Epithelial cell of esophagus (primary cell): ENCODE measurements at places on chromosomes 6 and 20.

- peak; percentile 4 for DNase-seq
Observed at GRCh38 chr6:97077380-97077779, 152.9 kb downstream of the KLHL32 start.

- no peak for DNase-seq
Observed at GRCh38 chr20:53299831-53300230, 293.8 kb downstream of the ZNF217 start.

- DNase-seq = peak; percentile 60
Observed at GRCh38 chr20:63206878-63207277, 9.1 kb downstream of the YTHDF1 start.

DNA sequence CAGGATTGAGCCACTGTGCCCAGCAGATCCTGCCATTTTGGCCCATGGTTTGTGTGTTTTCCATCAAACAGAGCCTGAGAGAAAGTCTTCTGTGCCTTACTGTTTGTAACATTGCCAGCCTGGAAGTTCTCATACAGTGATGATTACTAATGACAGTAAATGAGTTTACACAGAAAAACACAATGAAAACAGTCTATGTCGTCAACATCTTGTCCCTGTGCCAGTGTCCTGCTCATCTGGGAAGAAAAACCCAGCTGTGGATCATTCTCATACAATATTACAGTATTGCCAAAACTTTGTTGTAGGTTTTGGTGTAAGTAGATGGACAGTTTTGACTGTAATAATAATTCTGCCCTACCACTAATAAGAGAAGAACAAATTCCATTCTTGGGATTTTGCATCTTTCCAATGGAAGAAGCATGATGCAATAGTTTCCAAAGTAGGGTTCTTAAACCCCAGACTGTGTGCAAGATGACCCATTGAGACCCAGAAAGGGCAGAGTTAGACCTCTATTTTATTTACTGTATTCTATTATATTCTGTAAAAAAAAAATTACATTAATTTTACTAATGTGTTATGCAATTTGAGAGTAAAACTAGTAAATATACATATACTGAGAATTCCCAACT lies 135.0 kb upstream of the JARID2 start:
- no peak for DNase-seq

DNA sequence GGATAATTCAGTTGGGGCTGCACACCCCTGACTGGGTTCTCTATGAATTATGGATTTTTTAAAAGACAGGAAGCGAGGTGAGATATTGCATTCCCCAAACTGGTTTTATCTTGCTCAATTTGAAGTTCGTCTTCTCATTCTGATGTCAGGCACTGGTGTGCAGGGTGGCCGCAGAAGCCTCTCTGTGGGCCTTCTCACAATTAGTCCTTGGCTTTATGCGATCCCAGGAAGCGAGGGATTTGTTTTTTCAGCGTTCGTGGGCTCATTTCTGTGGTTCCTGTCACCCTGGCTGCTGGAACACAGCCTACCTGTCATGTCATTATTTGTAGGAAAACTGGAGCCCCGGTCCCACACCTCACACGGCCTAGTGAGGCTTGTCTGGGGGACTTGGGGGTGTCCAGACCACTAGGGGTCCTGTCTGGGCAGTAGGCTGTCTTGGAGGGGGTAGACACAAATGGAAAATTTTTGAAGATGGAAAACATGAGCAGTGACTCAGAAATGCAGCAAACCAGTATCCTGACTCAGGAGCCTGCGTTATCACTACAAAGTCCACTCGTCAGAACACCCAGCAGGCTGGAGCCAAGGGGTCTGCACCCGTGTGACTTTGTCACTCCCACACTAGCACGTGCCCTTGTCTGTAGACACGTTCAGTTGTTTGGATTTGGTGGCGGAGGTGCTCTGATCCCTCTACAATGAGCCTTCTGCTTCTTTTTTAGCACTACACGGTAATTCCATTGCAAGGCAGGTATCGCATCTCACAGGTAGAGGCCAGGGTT lies 42.2 kb downstream of the GNAS-AS1 start:
- no peak for DNase-seq

DNA sequence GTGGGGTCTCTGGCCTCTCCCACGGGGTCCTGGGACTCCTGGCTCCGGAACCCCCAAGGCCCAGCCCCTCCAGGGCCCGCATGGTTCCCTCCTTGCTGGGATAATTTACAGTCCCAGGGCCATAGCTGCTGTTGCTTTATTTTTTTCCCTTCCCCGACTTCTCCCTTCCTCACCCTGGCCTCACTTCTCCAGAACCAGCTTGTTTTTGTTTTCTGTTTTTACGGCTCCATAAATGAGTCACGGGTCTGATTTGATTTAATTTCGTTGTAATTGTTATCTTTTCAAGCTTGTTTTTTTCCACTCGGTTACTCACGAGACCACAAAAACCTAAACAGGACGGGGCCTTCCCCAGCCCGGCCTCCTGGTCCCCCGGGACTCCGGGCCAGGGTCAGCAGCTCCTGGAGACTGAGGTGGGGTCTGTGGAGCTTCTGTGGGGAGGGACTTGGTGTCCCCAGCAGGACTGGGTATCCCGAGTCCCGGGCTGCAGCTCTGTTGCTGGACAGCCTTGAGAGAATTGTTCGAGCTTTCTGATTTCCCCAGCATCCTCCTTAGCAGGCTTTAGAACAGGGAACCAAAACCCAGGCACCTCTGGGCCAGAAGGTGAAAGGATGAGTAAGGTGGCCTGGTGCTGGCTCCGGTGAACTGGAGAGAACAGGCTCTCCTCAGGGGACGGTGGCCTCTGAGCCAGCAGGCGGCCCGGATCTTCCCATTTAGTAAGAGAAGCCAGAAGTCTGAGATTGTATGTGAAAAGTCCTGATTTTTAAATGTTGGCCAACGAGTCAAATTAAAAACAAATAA lies 94.9 kb downstream of the CEBPB start:
- DNase-seq = no peak

GRCh38 chr20:1312904-1313235 lies 16.1 kb downstream of the SDCBP2 start:
- no peak for DNase-seq

GRCh38 chr20:25196786-25197120 lies 1.2 kb downstream of the ENTPD6 start:
- no peak for DNase-seq

DNA sequence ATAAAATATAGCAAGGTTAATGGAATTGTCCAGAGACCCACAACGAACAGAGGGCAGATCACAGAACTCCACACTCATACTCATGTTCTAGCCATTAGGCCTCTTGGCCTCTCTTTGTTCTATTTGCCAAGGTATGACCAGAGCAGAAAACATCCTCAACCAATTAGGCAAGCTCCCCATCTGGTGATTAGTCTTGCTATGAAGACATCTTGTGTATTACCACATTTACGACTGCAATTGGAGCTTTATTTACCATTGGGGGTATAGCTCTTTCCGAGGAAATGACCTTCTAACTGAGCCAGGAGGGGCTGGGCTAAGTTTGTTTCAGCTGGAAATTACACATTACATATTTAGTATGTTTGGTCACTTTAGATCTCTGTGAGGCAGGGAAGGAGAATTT lies 593.9 kb downstream of the CD109 start:
- no peak for DNase-seq

- no peak for DNase-seq
Observed at GRCh38 chr6:527989-528673, 128.8 kb downstream of the HUS1B start.
